Activated CD4-positive, alpha-beta T cell treated with anti-CD3 and anti-CD28 coated beads for 36 hours (primary cell): ENCODE measurements at places on chromosomes 16 and 17.

DNA sequence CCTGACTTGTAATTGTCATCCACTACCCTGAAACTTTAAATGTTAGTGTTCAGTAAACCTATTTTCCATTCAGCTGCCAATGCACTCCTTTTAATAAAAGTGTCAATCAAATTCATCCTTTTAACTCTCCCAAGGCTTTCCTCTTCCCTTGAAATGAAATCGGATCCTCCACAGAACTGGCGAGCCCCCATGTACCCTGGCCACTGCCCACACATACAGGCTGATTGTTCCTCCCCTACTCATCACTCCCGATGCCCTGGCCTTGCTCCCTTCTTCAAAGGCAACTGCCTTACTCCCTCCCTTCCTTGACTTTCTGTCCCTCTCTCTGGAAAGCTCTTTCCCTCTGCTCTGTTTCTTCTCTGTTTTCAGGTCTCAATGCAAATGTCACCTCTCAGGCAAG lies 7.6 kb downstream of the KRT33A start:
- no peak overlapping the region for H3K27ac ChIP-seq
- H3K36me3 ChIP-seq = peaks cover 9% of the 10 kb centered on the region
- H3K4me3 ChIP-seq = no peak overlapping the region
- no peak for DNase-seq
- H3K4me1 ChIP-seq = peaks cover 52% of the 10 kb centered on the region
- peaks cover 4% of the 10 kb centered on the region for H3K27me3 ChIP-seq

DNA sequence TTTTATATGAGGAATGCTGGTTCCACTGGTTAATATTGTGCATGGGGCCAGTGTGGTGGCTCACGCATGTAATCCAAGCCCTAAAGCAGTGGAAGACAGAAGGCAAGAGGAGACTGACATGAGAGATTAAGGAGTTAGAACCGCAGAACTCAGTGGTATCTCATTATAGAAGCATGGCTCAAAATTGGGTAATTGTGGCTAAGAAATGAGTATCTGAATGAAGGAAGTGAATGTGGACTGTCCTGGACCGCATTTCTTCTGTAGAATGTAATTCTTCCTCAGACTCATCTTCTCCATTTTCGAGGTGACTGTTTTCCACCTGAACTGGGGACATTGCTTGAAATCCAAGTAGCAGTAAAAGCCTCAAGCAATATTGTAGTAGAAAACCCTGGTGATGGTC lies 42.6 kb upstream of the CDR2 start:
- no peak overlapping the region for H3K27ac ChIP-seq
- H3K36me3 ChIP-seq = peaks cover 20% of the 10 kb centered on the region
- DNase-seq = no peak
- H3K4me3 ChIP-seq = no peak overlapping the region

DNA sequence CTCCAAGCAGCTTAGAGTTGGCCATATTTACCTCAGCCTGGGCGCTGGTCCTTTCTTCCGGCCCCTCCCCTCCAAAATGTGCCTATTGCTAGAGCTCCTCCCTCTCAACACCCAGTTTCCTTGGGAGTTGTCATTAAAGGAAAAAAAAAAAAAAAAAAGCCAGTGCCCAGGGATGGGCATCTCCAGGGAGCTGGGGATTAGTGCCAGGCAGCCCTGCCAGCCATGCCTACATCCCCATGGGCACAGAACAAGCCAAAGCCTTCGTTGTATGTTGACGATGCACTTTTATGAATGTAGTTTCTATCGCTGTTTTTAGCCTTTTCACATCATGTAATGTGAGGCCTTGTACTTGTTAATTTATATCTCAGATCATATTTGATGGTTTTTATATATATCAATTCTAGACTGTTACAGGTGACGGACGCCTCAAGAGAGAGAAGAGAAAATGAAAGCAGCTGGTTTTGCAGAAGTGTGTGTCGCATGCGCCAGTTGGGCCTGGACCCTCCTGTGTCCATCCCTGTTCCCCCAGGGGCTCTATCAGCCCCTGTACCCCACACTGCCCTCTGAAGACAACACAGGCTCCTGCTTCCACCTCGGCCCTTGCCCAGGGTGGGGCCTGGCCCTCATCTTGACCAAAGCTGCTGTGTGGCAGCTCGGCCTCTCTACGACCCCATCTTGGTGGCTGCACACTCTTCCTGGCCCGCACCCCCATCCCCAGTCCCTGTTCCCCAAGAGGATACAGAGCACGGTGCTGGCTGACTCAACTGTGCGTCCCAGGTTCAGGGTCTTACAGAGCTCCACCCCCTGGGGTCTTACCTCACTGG lies 4.8 kb downstream of the LIMD2 start:
- H3K4me3 ChIP-seq = peak overlapping the region; percentile 25
- no peaks in the 10 kb centered on the region for H3K27me3 ChIP-seq
- peaks cover 49% of the 10 kb centered on the region for H3K4me1 ChIP-seq
- peak overlapping the region; percentile 61 for H3K27ac ChIP-seq
- peaks cover 29% of the 10 kb centered on the region for H3K36me3 ChIP-seq
- DNase-seq = no peak

- no peak for DNase-seq
- no peaks in the 10 kb centered on the region for H3K36me3 ChIP-seq
- H3K4me3 ChIP-seq = no peak overlapping the region
- no peaks in the 10 kb centered on the region for H3K4me1 ChIP-seq
- H3K27me3 ChIP-seq = peaks cover 24% of the 10 kb centered on the region
- H3K27ac ChIP-seq = no peak overlapping the region
Observed at GRCh38 chr17:55664287-55664686, 58.4 kb downstream of the TMEM100 start.

DNA sequence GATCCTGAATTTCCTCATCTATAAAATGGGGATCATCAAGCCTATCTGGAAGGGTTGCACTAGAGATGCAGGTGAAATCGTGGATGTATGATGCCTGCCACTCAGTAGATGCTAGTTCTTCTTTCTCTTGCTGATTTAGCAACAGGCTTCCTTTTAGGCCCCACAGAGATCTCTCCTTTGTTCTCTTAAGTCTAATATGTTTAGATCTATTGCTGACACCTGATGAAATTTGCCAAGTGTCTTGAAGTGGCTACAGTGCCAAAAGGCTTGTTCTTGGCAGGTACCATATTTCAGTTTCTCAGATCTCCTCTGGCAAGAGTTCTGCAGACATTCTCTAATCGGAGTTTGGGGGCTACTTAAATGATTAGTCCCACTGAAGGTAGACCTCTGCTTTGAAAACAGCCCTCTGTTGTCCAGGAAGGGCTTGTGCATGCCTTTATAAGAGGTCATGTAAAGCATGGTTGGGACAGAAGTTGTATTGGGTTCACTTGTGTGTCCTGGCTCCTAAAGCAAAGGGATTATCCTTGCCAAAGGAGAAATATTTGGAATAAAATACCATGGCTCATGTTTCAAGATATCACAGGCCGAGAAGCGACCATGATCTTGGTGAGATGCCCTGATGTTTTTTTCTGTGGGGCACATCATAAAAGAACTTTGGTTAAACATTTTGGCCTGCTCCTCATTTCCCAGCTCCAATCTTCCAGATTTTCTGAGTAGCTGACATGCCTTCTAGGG lies 234.0 kb downstream of the MSI2 start:
- no peak overlapping the region for H3K27ac ChIP-seq
- DNase-seq = no peak
- no peaks in the 10 kb centered on the region for H3K27me3 ChIP-seq
- H3K4me3 ChIP-seq = no peak overlapping the region
- H3K4me1 ChIP-seq = peaks cover 26% of the 10 kb centered on the region
- peaks cover 2% of the 10 kb centered on the region for H3K36me3 ChIP-seq

DNA sequence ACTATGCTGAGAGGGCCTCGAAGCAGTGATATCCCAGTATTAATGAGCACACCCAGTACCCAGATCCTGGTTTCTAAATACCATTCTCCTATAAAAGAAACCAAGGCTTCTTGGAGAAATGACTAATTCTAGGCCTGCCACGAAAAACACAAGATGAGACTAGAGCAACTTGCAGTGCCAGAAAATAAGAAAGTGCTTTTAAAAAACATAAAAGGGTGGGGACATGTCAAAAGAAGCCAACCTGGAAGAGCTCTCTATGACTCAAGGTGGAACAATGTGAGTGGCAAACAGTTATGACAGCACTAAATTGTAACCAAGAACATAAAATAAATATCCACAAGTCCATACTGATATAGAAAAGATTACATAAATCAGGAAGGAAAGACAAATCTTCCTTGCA lies 153.2 kb upstream of the KCNJ18 start:
- no peak overlapping the region for H3K4me3 ChIP-seq
- DNase-seq = no peak
- peaks cover 69% of the 10 kb centered on the region for H3K36me3 ChIP-seq
- H3K27me3 ChIP-seq = no peaks in the 10 kb centered on the region

DNA sequence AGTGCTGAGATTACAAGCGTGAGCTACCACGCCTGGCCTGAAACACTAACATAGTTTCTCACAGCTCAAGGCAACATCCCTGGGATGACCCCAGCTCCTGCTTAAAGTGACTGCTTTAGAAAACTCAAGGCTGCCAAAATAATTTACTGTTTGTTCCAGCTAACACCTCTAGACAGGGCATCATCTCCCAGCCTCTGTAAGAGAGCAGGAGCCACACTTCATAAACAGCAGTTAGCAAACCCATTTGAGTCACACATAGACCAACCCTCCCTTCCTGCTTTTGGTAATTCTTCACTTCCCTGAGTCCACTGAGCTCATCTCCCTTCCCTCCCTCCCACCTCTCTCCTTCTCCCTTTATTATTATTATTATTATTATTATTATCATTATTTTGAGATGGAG lies 201.3 kb downstream of the XYLT1 start:
- H3K4me1 ChIP-seq = peaks cover 23% of the 10 kb centered on the region
- H3K4me3 ChIP-seq = no peak overlapping the region
- no peaks in the 10 kb centered on the region for H3K27me3 ChIP-seq
- DNase-seq = no peak
- no peak overlapping the region for H3K27ac ChIP-seq
- no peaks in the 10 kb centered on the region for H3K36me3 ChIP-seq
